ENCODE measurements at places on chromosomes 2 and 18.

GRCh38 chr2:79235135-79235534, 75.6 kb upstream of the REG3A start:
- DNase-seq = no peak

GRCh38 chr2:126646026-126646425, 9.9 kb upstream of the GYPC start:
- DNase-seq = no peak

GRCh38 chr18:22932885-22933205, 283 bp upstream of the RBBP8 start:
- DNase-seq = no peak

DNA sequence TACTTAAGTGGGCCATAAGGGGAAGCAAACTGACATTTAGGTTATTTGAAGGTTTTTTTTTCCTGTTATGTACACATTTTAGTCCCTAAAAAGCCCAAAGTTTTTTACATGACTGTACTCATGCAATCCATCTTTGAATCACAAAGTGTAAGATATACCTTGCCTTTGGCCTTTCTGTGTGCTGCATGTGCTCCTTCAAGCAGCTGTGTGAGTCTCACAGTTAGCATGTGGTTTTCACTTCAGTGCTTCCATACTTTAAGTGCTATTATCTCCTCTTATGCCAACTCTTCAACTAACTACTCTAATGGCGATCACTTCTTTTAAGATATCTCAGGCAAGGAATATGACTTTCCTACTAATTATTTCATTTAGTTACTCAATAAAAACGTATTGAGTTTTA, 597.1 kb upstream of the ACVR2A start:
- no peak for DNase-seq

DNA sequence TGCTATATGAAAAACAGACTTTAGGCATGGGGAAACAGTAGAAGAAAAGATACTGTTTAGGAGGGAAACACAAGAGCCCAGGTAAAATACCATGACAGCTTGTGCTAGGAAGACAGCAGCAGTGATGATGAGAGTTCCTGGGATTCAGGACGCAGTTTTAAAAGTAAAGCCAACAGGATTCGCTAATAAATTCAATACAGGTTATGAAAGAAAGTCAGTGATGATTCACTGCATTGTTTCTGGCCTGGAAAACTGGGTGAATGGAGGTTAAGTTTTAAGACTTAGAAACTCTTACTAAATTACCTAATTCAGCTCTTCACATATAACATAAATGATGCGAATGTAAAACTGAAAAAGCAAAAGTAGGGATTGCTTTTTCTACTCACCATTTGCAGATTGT, 27.9 kb upstream of the RNU4ATAC start:
- DNase-seq = no peak

GRCh38 chr2:118169359-118170005, 81.2 kb downstream of the INSIG2 start:
- no peak for DNase-seq

GRCh38 chr2:166106431-166107015, 21.3 kb downstream of the SCN1A start:
- DNase-seq = no peak

GRCh38 chr2:222208010-222208690, 90.6 kb downstream of the PAX3 start:
- no peak for DNase-seq

All from stimulated activated CD8-positive, alpha-beta memory T cell treated with anti-CD3 and anti-CD28 coated beads, Interleukin-15, amount 100 ng/mL, for 24 hours (primary cell).